Globus pallidus (tissue), 1 donor: ENCODE measurements at places on chromosomes 4 and X.

GRCh38 chr4:7733801-7734650, 205.6 kb downstream of the AFAP1 start:
- DNase-seq: no peak

GRCh38 chrX:23745786-23746185, 2.7 kb upstream of the ACOT9 start:
- no peak for DNase-seq

DNA sequence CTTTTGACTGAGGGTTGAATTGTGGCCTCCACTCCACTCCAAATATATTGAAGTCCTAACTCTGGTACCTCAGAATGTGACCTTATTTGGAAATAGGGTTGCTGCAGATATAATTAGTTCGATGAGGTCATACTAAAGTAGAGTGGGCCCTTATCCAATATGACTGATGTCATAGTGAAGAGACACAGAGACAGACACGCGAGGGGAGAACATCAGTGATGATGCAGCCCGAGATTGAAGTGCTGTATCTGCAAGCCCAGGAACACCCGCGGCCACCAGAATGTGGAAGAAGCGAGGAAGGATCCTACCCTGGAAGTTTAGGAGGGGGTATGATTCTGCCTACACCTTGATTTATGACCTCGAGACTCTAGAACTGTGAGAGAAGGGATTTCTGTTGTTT, 279.0 kb downstream of the ANKRD50 start:
- DNase-seq: no peak

DNA sequence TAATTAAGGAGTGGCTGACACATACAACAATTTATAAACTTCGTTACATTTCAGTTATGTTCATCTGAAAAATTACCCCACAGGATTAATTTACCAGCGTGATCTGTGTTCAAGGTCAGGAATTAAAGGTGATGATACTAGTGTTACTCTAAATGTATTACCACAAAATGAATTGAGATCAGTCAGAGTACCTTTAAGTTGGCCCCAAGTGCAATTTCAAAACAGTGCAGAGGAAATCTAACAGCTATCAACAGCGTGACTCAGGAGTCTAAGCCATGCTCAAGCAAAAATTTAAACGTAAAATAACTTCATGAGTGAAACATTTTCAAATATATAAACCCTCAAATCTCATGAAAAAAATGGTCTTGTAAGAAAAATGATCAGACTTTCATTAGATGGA, 18.7 kb downstream of the ANTXR2 start:
- no peak for DNase-seq

DNA sequence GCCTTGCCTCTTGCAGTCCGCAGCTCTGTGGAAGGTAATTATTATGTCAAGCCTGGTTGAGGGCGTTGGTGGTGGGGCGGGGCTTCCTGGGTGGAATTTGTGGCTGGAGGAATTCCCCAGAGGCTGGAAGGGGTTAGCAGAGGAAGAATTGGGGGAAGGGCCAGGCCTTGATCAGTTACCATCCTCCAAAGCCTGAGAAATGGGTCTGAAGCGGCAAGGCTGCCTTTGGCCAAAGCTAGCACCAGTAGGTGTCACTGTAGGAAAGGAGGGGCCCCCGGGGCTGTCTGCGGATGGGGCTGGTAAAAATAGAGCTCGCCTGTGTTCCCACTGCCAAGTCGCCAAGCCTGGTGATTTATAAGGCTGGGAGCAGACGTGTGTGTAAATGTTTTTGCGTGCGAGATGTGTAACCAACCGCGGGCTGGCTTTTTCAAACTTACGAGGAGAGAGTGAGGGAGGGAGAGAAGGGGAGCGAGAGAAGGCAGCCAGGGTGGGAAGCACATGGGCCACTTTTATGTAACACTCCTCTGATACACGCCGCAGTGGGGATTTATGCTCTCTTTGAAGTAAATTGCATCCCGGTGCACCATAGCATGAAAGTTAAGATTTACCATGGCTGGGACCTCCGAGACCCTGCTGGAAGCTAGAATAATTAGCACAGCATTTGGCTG, 367.0 kb downstream of the BCOR start:
- peak; percentile 71 for DNase-seq

DNA sequence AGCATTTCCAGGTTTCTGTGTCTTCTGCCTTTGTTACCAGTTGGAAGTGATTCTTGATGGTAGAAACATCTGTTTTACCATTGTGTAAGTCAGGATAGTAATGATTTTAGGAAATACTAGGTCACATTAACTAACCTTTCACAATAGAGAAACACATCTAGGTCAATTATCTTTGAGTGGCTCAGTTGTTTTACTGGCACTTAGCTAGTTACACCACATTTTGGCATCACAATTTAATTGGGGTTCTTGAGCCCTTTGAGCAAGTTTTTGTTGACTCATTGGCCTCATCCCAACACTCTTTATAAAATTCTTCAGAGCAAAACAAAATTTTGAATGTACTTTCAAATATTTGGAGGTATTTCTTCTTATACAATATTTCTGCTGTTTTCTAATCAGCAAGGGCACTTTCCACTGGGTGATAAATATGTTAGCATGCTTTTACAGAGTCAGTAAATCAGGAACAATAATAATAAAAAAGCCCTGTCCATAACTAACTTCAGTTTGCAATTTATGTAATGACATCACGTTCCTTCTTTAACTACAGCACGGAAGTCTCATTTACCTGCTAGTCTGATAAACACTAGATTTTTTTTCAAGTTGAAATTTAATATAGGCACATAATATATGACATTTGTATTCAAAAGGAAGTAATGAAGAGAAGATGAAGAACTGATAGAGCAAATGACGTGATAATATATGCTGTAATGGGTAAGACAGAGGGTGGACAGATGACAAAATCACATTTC, 64.8 kb upstream of the GK2 start:
- DNase-seq: no peak

- DNase-seq: no peak
These were observed 64.0 kb upstream of the FGF13 start for GRCh38 chrX:138775517-138775916.

GRCh38 chr4:10891866-10892265, 207.3 kb upstream of the CLNK start:
- DNase-seq: no peak

- DNase-seq: no peak
These were observed 1470.6 kb upstream of the PABPC4L start for GRCh38 chr4:135672202-135672601.

DNA sequence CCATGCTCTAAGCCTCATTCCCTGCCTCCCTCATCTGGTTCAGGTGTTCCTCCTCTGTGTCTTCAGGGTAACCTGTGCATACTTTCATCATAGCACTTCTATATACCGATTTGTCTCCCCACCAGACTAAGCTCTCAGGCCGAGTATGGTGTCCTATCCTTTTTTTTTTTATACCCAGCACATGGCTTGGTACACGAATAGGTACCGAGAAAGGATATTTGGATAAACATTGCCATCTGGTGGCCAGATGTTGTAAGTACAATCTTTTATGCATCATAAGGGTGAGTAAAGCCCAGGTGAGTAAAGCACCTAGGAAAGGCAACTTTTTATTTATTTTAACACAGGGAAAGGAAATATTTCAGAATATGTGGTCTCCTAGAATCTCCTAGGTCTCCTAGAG, 68.4 kb downstream of the MID2 start:
- peak; percentile 3 for DNase-seq

DNA sequence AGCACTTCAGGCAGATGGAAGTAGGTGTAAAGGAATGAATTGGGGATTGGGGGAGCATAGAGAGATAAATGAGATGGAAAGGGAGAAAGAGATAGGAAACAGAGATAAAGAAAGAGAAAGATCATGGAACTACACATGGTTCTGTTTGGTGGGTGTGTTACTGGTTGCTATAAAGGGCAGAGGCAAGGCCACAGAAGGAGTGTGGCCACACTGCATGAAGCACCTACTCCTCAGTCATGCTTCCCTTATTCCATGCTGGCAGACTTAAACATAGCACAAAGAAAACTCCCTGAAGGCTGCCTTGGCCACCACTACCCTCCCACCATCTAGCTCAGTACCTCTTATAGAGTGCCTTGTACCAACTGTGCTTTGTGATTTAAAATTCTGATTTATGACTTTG, 56.9 kb downstream of the OPHN1 start:
- DNase-seq: no peak

GRCh38 chrX:57156397-57157049, 19.3 kb upstream of the SPIN2A start:
- DNase-seq: peak; percentile 18

GRCh38 chr4:138049355-138049754, 192.8 kb downstream of the SLC7A11 start:
- no peak for DNase-seq

- DNase-seq: no peak
These were observed 78.5 kb upstream of the CLCN4 start for GRCh38 chrX:10078266-10078665.

- DNase-seq: no peak
These were observed 552.6 kb downstream of the PPARGC1A start for GRCh38 chr4:23337292-23337691.
